ENCODE measurements at places on chromosomes 7 and 10. TPM values are rescaled to one million over a fixed set of nuclear protein-coding genes. Genes with fewer than 3 reads are reported as not detected.

HOXA13 gene
- not detected for total RNA-seq

DNA sequence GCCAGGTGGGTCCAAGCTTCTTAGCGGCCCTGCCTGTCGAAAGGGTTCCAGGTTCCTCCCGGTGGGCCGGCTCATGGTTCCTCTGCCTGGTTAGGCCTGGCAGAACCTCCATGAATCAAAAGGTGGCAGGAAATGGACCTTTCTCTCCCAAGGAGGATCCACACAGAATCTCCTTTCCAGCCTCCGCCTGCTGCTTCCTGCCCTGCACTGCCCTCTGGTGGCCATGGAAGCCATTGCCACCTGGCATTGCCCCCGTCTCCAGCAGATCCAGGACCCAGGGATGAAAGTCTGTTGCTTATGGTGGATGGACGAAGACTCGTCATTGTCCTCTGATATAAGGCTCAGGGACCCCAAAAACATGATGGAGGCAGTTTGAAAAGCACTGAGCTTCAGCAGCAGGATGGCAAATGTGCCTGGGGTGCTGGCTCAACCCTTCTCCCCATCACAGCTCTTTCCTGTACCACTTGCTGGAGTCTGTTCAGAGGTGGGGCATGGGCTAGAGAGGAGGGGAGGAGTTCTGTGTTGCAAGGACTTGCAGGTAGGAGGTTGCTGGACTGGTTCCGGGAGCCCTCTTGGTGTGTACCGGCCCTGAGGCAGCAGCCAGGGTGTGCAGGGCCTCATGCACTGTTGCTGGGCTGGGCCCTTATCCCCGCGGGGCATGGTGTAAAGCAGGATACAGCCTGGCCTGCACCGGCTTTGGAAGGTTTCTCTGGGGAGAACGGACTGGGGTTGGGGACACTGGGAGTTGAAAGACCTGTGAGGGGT, 11.3 kb upstream of the INMT start:
- peak; percentile 85 for DNase-seq

DNA sequence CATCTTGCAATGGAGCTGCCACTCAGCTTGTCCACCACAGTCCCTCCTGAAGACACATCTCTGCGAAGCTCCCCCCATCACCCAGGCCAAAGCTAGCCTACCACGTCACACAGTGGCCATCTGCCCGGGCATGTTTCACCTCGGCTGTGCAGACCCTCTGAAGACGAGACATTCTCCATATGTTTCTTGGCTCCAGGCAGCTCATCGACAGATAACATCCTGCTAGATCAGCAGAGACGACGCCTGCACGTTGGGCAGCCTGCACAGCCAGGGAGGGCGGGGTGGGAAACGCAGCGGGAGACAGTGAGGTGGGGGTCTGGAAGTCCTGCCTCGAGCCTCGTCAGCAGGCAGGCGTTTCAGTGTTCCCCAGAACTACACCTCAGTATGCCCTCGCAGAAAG, 53.0 kb downstream of the PTPRN2 start:
- no peak for DNase-seq

UNC5B gene
- total RNA-seq: 0.05 TPM

DNA sequence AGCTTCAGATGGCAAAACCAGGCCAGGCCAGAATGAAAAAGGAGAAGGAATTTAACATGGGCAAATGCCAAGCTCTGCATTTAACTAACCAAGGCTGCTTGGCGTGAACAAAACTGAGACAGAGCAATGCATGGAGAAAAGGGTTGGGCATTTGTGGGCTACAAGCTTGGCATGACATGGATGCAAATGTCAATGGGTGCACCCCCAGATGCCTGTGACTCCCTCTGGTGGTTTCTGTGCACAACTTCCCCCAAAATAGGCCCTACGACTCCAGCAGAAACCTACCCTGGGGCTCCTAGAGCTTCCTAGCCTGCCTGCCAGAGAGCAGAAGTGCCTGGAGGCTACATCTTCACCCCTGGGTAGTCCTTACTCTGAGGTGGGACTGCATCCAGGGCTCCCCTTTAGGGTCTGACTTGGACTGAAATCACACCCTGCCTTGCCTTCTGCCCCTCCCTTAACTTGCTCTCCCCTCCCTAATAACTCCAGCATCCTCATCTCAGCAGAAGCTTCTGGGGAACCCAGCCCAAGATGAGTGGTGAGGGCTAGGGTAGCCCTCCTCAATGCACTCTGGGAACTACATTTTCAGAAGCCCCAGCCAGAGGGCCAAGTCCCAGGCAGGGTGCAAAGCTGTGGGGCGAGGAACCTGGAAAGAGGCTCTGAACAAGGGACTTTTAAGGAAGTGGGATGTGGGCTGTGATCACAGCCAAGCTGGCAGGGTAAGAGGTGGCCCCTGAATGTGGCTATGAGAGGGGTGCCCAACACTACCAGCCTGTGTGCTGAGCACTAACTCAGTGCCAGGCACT, 11.3 kb downstream of the GPRIN2 start:
- DNase-seq: peak; percentile 9

GRCh38 chr10:15254808-15255648, 86.5 kb upstream of the NMT2 start:
- peak; percentile 59 for DNase-seq

GRCh38 chr10:50490241-50490640, 133.5 kb downstream of the SGMS1 start:
- no peak for DNase-seq
